ENCODE measurements at places on chromosomes 6 and 20.

DNA sequence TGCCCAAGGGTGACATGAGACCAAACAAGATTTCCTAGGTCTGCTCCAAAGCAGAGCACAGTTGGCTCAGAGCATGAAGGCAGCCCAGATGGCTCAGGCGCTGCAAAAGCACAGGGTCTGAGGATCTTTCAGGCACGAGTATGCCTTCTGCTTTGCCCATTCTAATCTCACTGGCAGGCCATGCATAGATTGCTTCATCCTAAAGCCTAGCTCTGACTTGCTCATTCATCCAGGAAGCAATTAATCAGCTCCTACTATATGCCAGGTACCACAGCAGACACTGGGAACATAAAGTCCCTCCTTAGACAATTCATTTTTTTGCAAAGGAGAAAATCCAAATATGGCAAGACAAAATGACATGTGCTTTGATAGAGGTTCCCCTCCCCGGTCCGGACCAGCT lies 31.2 kb downstream of the GPLD1 start:
- no peak for DNase-seq

GRCh38 chr6:95768539-95768938 lies 191.2 kb downstream of the MANEA start:
- DNase-seq, result peak; percentile 12

DNA sequence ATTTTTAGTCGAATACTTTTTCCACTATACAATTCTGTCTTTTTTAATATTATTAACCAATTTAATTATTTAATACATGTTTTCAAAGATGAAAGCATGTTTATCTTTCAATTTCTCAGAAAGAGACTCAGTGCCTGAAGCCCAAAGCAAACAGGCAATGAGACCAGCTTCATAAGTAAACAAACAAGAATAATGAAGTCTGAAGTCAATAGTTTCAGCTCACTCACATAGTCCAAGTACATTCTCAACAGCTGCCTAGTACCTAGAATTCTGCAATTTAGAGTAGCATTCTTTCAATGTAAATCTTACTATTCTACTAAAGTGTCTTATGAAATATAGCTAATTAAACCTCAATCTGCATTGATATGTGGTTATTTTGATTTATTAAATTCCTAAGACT lies 626.5 kb upstream of the NRSN1 start:
- no peak for DNase-seq

- no peak for DNase-seq
Observed at GRCh38 chr20:63574829-63575743, 1.0 kb upstream of the HELZ2 start.

GRCh38 chr6:34462551-34462971 lies 3.3 kb upstream of the PACSIN1 start:
- DNase-seq, result peak; percentile 59

DNA sequence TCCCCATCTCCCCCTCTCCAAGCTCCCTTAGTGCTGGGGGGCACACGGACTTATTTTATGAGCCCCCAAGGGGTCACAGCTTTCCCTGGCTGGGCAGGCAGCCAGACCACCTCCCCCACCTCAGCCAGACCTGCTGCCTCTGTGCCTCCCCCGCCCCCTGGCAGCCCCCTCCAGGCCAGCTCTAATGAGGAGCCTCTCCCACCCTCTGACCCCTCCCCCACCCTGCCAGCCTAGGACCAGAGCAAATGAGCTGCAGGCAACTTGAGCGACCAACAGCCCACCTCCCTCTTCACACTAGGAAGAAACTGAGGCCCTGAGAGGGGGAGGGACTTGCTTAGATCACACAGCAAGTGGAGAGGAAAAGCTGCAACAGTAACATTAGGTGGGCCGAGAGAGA lies 1.9 kb downstream of the GDF5 start:
- DNase-seq, result no peak

DNA sequence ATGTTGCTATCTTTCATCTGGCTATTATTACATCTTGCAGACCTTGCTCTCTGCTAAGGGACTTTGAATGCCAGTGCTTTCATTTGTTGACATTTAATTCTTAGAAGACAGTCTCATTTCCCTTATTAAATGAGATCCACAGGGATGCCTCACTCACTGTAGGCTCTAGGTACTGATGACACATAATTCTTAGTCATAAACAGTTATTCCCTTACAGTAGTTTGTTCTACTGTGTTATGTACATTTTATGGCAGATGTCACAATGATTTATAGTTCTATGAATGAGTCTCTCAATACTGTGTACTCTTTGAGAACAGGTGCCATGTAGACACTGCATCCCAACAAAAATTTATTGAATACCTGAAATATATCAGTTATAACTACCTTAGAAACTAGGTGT lies 70.3 kb downstream of the FAM83B start:
- no peak for DNase-seq

GRCh38 chr20:46286382-46286781 lies 21.9 kb downstream of the CDH22 start:
- DNase-seq, result no peak

- DNase-seq, result no peak
Observed at GRCh38 chr6:90253631-90254030, 43.0 kb downstream of the BACH2 start.

DNA sequence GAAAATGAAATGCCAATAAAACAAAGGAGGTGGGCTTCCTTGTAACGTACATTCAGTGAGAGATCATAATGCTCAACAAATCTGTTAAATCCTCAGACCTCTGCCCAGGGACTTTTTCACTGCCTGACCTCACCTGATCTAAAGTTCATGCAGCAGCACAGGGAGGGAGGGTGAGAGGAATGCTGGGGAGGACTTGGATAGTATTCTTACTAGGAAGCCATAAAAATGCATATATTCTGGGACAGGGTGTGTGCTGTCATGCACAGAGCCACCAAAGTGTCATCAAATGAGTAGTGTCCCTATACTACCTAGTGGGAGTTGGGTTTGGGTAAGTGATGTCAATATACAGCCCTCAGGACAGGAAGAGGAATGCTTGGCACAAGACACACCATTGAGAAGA lies 32.6 kb downstream of the CLIC5 start:
- no peak for DNase-seq

GRCh38 chr20:11153819-11154218 lies 480.0 kb upstream of the JAG1 start:
- DNase-seq, result no peak

GRCh38 chr20:33154252-33154651 lies 13.7 kb upstream of the BPIFA2 start:
- DNase-seq, result no peak

GRCh38 chr6:49453221-49453620 lies 9.8 kb downstream of the MMUT start:
- DNase-seq, result no peak

DNA sequence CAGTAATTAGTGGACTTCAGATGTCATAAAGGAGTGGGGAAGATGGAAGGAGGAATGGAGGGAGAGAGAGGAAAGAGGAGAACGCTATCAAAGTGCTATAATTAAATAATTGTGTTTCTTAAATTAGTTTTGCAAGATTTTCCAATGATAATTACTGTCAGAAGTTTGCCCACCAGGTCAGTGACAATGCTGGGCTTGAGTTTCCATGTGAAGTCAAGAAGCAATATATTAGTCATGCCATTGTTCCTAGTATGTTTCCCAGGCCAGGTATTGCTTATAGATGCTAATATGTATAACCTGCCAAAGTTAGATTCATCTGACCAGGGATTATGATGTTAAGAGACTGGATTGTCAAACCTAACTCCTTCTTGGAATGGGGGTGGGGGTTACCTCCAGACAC lies 131.9 kb downstream of the GJA10 start:
- no peak for DNase-seq

DNA sequence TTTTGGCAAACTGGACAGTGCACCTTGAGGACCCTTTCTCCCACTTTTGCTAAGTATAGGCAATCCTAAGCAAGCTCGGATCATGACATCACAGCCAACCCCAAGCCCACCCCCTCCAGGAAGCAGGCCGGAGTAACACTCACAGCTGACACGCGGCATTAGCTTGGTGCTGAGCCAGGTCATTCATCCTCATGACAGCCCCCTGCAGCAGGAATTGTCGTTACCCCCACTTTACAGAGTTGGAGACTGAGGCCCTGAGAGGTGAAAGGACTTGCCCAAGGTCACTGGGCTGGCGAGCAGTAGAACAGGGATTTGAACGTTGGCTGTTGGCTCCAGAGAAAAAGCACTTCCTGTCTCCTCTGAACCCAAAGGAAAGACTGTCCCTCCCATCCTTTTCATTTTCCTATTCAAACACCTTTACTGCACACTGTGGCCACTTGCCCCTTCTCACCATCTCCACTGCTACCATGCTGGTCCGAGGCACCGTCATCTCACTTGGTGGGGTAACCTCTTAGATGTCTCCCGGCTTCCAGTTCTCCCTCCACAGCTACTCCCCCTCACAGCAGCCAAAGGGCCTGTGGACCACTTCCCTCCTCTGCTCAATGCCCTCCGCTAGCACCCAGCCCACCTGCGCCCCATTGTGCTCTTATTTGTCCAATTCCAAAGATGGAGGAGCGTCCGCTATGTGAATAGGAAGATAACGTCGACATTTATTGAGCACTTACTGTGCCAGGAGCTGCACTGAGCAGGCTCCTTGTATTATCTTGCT lies 84.7 kb downstream of the PREX1 start:
- DNase-seq, result no peak

- DNase-seq, result no peak
Observed at GRCh38 chr20:41304002-41304401, 13.5 kb downstream of the ZHX3 start.

- no peak for DNase-seq
Observed at GRCh38 chr6:127515234-127515793, 3.8 kb downstream of the MTCL3 start.

GRCh38 chr20:22430154-22430745 lies 154.1 kb downstream of the FOXA2 start:
- DNase-seq, result peak; percentile 28

DNA sequence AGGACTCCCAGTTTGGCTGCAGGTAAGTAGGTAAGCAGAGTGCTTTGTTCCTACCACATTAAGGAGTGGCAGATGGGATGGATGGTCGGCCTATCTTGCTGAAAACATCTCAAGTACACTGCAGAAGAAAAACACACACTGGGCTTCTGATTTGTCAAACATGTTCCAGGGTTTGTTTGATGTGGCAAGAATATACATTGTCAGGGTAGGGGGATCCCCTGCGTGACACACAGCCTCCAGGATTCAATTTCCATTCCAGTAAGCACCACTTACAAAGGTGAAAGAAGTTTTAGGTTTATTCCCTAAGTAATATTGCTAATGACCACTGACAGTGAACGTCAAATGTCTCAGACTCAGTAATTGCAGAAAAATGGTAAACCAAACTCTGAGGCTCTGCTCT lies 26.0 kb upstream of the KIF16B start:
- DNase-seq, result no peak

DNA sequence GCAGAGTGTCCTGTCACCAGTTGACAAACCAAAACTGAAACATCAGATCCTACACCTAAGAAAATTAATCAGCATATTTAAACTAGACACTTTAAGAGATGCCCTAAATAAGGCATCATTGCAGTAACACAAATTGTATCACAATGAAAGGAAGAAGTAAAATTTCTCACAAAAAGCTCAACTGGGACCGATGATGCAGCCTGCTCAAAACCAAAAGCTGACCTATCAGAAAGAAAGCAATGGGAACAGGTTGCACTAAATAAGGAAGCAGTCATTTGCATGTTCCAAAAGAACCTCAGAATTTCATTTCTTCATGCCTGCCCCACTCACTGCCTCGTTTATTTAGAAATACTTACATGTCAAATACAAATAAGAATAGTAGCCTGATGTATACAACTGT lies 12.1 kb downstream of the HIVEP2 start:
- no peak for DNase-seq

- no peak for DNase-seq
Observed at GRCh38 chr6:1390133-1390945, 963 bp downstream of the FOXF2 start.

DNA sequence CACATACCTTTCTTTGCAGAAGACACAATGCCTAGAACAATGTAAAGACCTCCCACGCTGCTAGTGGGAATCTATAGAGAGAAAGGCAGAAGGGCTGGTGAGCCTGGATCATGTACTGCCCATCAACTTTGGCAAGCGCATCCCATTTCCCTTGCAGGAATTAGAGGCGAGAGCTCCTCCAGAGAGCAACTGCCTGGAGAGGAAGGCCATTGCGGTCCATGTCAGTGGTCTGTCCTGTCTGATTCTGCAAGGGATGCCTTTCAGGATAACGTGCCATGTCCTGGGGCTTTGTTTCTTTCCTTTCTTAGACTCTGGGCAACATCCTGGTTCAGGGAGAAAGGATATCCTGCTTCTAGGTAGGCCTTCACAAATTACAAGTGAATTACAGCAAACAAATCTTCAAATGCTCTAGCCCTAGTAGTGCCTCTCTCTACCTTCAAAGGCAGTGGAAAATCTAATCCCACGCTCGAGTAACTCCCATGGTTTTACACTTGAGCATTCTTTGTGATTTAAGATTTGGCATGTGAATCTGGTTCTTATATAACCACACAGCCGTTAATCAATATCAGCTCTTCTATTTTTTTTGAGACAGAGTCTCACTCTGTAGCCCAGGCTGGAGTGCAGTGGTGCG lies 38.5 kb downstream of the GCNT2 start:
- DNase-seq, result no peak

GRCh38 chr6:31079656-31080261 lies 32.6 kb downstream of the C6orf15 start:
- peak; percentile 61 for DNase-seq

DNA sequence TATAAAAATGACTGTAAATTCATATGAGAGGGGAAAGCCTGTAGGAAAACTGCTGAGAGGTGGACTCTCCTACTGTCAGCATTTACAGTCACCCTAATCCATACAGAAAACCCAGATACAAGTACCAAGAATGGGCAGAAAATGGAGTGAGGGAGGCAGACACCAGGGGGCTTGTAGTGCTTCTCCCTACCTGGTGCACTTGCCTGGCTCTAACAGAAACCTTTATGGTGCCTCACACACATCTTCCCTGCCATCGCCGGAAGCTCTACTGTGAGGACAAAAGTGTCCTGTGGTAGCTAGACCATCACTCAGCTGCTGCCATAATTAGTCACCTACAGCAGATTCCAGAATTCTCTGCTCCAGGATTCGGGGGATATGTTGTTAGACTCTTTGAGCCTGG lies 441.3 kb downstream of the TFAP2B start:
- no peak for DNase-seq

DNA sequence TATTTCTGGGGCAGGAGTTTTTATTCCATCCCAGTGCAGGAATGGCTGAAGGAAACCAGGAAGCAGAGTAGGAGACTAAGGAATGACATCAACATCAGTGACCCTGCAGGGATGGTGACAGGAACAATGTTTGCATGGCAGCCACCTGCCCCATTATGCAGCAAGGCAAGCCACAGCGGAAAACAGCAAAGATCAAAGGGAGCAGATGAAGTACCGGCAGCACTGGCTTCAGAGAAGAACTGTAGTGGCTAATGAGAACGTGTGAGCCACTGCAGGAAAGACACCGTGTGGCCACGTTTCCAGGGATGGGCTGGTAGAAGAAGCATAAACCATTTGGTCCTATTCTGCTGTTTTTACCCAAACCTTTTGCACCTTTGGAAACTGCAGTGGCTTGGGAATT lies 52.9 kb upstream of the TAB2 start:
- no peak for DNase-seq

GRCh38 chr6:79694156-79694555 lies 63.0 kb downstream of the SH3BGRL2 start:
- no peak for DNase-seq

GRCh38 chr6:154164397-154164796 lies 125.4 kb downstream of the OPRM1 start:
- no peak for DNase-seq

Measured in iPS DF 19.7 (cell line).